Stomach (tissue), 19 donors: ENCODE measurements at places on chromosomes 6 and 20. TPM values are rescaled to one million over a fixed set of nuclear protein-coding genes. Genes with fewer than 3 reads are reported as not detected.

Gene PPP1R14C
- total RNA-seq = 13.8 TPM

Gene GGTLC1
- total RNA-seq = not detected

Gene SLA2
- not detected for total RNA-seq

Gene HSPA12B
- 14.3 TPM for total RNA-seq

Gene IFNGR1
- 1.2 TPM for total RNA-seq

DNA sequence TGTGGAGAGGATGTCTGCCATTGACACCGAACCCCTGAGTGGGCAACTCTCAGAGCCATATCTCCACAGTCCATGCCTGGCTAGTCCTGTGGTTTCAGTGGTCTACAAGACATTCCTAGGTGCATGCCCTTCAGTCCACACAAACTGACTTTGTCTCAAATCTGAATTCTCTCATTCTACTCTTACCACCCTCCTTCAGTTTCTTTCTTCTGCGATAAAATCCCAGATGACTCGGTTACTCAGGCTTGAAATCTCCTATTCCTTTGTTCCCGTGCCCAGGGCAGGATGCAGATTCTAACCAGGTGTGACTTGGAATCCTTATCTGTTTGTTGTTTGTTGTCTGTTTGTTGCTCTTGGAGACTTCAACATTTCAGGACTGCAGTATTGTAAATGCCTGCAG is 9.3 kb downstream of the CDS2 start:
- no peak for DNase-seq
- H3K4me3 ChIP-seq = no peak overlapping the region
- H3K36me3 ChIP-seq = no peaks in the 10 kb centered on the region
- H3K27ac ChIP-seq = peak overlapping the region; percentile 51

DNA sequence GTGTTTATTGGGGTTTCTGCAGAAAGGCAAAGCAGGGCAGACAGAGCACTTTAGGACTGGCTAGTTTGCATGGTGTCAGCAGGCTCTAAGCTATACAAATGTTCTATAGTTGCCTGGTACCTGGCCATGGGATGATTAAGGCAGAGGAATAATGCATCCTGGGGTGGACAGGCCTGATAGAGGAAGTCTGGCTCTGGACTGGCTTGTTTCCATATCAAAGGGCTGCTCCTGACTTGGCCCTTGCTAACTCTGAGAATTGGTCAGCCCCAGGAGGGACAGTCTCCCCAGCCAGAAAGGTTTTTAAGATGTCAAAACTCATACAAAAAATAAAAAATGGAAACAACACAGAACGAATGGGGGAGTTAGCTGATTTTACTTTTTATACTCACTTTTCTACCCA is 136.9 kb downstream of the TBC1D7 start:
- H3K36me3 ChIP-seq = no peaks in the 10 kb centered on the region
- no peak overlapping the region for H3K27ac ChIP-seq
- H3K4me1 ChIP-seq = no peaks in the 10 kb centered on the region
- H3K4me3 ChIP-seq = no peak overlapping the region
- no peak for DNase-seq

- peaks cover 28% of the 10 kb centered on the region for H3K27me3 ChIP-seq
- no peaks in the 10 kb centered on the region for H3K36me3 ChIP-seq
- DNase-seq = no peak
- no peak overlapping the region for H3K4me3 ChIP-seq
- H3K4me1 ChIP-seq = no peaks in the 10 kb centered on the region
Measured at GRCh38 chr6:44524476-44525227, 137.1 kb downstream of the CDC5L start.

DNA sequence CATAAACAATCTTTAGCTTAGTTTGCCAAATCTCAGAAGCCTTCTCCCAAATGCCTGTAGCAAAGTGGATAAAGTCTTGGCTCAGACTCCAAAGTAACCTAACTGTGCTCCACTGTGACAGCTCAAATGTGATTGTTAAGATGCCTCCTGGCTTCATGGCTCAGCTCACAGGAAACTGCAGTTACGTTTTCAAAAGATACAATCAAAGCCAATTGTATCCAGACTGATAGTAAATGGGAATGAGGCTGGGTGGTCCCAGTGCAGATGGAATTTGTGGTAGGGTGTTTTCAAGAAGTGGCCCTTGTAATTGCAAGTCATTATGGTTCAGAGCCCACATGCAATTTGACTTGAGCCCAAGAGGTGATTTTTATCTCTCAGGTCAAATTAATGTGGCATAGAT is 151.2 kb upstream of the TAB2 start:
- no peaks in the 10 kb centered on the region for H3K36me3 ChIP-seq
- H3K27ac ChIP-seq = no peak overlapping the region
- no peaks in the 10 kb centered on the region for H3K4me1 ChIP-seq
- peak; percentile 24 for DNase-seq
- H3K4me3 ChIP-seq = no peak overlapping the region

DNA sequence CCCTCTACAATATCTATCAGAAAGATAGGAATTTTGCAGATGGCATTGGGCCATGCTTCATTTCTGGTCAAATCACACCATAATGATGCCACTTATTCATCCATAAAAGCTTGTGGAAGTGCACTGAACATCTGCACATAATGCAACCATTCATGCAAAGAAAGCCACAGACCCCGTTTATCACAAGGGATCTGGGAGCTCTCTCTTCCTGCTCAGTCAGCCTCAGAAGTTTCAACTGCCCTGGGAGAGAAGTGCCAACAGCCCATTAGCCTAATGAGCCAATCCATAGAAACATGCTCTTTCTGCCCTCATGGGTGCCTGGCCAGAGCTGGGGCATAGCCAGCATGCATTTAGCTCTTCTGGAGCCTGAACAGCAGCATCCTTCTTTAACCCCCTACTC is 85.8 kb downstream of the SLC35F1 start:
- H3K27me3 ChIP-seq = no peaks in the 10 kb centered on the region
- no peak overlapping the region for H3K4me3 ChIP-seq
- no peak overlapping the region for H3K27ac ChIP-seq
- H3K4me1 ChIP-seq = no peaks in the 10 kb centered on the region

DNA sequence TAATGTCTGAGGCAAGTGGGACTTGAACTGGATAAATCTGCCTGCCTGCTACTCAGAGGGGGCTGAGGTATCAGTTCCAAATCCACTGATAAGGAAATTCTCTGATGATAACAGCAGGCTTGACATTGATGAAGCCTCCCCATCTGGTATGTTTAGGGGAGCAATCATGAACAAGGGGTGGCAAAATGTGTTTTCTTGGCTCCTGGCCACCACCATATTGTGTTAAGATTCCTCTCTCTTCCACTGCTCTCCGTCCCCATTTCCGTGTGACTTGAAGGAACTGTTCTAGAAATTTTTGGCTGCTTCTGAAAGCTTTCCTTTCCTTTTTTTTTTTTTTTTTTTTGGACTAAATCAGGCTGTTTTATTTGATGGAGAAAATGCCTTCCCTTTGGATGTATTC is 335.3 kb upstream of the NRSN1 start:
- H3K4me1 ChIP-seq = no peaks in the 10 kb centered on the region
- H3K4me3 ChIP-seq = no peak overlapping the region
- no peak for DNase-seq
- H3K36me3 ChIP-seq = no peaks in the 10 kb centered on the region

DNA sequence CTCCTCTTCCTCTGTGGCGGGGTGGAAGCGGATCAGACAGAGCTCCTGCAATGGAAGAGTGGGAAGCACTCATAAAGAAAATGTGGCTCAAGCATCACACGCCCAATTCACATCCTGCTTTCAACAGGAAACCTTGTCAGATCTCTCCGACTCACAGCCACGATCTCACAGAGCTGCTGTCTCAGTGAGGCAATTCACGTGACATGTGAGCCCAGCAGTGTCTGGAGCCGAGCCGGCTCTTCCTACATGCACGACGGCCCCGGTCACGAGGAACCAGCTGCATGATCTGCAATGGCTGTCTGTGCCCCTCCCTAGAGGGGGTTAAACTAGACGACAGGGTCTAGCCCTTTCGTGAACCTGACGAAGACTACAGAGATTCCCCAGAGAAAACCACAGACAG is 29.5 kb upstream of the TCFL5 start:
- no peak overlapping the region for H3K4me3 ChIP-seq
- H3K36me3 ChIP-seq = peaks cover 100% of the 10 kb centered on the region
- peaks cover 14% of the 10 kb centered on the region for H3K4me1 ChIP-seq
- no peak for DNase-seq
- H3K27me3 ChIP-seq = no peaks in the 10 kb centered on the region

- H3K36me3 ChIP-seq = no peaks in the 10 kb centered on the region
- H3K27me3 ChIP-seq = no peaks in the 10 kb centered on the region
- H3K4me3 ChIP-seq = no peak overlapping the region
- DNase-seq = no peak
Measured at GRCh38 chr20:9195031-9195430, 126.1 kb downstream of the PLCB4 start.

DNA sequence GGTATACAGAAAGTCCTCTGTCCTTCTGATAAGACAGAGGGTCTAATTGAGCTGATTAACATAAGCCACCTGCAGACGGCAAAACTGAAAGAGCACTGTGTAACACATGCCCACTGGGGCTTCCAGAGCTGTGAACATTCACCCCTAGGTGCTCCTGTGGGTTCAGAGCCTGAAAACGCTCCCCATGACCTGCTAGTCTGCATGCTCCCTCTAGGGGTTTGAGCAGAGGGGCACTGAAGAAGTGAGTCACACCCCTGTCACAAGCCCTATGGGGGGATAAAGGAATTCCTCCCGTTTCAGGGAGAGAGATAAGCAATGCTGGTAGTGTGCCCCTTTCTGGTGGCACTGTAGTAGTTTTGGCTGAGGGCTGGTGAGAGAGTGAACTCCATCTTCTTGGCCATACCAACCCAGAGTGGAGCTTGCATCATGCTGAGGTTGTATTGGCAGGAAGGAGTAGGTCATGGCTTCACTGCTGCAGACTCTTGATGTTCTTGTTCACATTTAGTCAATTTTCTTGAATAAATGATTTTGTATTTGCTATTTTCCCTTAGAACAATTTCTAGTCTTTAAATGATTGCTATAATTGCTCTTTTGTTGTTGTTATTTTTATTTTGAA is 637.5 kb upstream of the MAN1A1 start:
- H3K27me3 ChIP-seq = no peaks in the 10 kb centered on the region
- no peak overlapping the region for H3K4me3 ChIP-seq
- H3K27ac ChIP-seq = no peak overlapping the region
- no peaks in the 10 kb centered on the region for H3K36me3 ChIP-seq
- no peaks in the 10 kb centered on the region for H3K4me1 ChIP-seq

DNA sequence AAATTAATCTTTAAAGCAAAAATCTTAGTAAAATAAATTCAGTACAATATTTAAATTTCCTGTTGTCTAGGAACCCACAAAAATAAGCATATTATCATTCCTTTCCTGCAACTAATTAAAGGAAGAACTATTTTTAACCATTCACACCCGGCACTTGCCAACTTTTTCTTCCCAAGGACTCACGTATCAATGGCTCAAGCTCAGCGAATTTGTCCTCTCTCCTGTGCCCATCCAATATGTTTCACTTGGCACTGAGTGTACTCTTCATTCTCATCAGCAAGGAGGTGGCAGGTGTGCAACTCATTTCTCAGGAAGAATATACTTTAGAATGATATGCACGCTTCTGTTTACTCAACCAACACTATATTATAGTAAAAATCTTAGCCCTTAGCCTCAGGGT is 419.4 kb downstream of the C6orf118 start:
- H3K36me3 ChIP-seq = no peaks in the 10 kb centered on the region
- no peaks in the 10 kb centered on the region for H3K4me1 ChIP-seq
- no peak overlapping the region for H3K27ac ChIP-seq
- no peak overlapping the region for H3K4me3 ChIP-seq
- no peaks in the 10 kb centered on the region for H3K27me3 ChIP-seq
- DNase-seq = no peak

- H3K4me1 ChIP-seq = peaks cover 70% of the 10 kb centered on the region
- no peaks in the 10 kb centered on the region for H3K27me3 ChIP-seq
- H3K36me3 ChIP-seq = no peaks in the 10 kb centered on the region
- H3K4me3 ChIP-seq = no peak overlapping the region
Measured at GRCh38 chr6:41446907-41447545, 99.2 kb upstream of the FOXP4 start.

DNA sequence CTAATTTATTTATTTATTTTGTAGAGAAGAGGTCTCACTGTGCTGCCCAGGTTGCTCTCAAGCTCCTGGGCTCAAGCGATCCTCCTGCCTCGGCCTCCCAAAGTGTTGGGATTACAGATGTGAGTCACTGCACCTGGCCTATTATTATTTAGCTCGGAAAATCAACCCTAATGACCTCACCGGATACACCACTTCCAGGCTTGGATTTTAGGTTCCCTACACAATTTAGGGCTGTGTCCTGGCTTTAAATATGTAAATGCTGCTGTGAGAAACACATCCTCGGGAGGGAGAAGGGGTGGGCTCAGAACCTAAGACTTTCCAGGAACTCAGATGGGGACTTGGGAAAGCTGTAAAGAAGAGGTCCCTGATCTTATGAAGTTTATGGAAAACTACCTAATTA is 51.0 kb upstream of the SLC32A1 start:
- peaks cover 11% of the 10 kb centered on the region for H3K27me3 ChIP-seq
- no peaks in the 10 kb centered on the region for H3K36me3 ChIP-seq
- H3K27ac ChIP-seq = no peak overlapping the region
- no peak for DNase-seq
- H3K4me1 ChIP-seq = peaks cover 16% of the 10 kb centered on the region
- peak overlapping the region; percentile 52 for H3K4me3 ChIP-seq

DNA sequence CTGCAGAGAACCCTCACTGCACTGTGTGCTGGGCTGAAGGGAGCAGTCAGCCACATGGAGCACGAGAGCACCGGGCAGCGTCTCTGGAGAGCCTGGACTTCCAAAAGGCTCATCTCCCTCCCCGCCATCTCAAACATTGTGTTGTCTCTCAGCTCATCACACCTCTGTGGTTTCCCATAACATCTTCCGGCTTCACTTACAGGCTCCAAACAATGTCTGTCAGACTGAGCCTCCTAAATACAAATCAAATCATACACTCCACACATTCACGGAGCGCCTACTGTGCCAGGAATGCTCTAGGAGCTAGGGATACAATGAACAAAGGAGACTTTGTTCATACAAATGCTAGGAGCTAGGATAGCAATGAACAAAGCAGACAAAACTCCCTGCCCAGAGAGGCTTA is 398.0 kb downstream of the RNGTT start:
- DNase-seq = no peak
- no peaks in the 10 kb centered on the region for H3K27me3 ChIP-seq
- H3K36me3 ChIP-seq = no peaks in the 10 kb centered on the region
- no peak overlapping the region for H3K27ac ChIP-seq
- peaks cover 3% of the 10 kb centered on the region for H3K4me1 ChIP-seq
